ENCODE measurements at places on chromosomes 16 and 17.

- DNase-seq, result no peak
Observed at GRCh38 chr16:79297296-79297695, 303.2 kb downstream of the MAF start.

DNA sequence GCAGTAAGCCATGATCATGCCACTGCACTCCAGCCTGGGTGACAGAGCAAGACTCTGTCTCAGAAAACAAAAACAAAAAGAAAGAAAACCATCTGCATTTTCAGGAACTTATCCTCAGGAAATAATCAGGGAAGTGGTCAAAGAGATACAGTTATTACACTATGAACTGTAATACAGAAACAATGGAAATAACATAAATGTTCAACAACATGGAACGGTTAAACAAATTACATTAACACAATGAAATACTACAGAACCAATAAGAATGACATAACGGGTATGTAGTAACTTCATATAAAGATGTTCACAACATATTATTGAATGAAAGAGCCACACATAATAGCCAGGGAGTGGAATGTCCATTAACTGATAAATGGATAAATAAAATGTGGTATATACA lies 6.7 kb downstream of the BBS2 start:
- no peak for DNase-seq

GRCh38 chr17:37744961-37745800 lies at the start of gene HNF1B:
Gene HNF1B (minus strand): TSS chr17:37745059. CDS start chr17:37744884, 175 bp downstream.
- no peak for DNase-seq

DNA sequence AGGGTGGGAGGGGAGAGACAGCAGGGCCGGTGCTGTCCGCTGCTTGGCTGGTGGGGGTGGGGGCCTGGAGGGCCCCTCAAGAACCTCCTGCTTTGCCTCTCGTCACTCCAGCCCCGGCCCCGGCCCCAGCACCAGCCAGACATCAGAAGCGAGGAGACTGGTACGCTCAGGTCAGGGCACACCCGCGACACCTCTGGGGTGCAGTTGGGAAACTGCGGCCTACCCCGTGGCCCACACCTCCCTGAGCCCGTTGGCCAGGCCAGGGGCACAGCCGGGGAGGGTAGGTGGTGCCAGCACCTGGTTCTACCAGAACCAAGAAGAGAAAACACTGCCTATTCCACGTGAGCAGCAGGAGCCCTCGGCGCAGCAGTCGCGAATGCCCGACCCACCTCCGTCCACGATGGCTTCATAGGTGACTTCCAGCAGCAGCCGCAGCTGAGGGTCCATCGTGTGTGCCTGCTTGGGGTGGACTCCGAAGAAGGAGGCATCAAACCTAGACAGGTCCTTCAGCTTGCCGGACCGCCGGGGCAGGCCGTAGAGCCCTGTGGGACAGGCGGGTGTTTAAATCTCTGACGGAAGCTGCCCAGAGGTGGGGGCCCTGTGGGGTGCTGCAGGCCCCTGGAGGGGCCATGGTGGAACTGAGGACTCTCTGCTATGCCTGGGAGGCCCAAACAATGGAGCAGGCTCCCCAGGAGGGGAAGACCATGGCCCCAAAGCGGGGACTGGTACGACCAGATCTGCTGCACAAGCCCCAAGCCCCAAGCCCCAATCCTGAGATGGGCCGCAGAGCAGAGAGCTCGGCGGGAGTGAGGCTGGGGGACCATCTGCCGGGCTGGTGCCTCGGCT lies 2.9 kb downstream of the FASN start:
- DNase-seq, result no peak

GRCh38 chr17:9855036-9855435 lies 29.3 kb downstream of the GLP2R start:
- DNase-seq, result no peak

DNA sequence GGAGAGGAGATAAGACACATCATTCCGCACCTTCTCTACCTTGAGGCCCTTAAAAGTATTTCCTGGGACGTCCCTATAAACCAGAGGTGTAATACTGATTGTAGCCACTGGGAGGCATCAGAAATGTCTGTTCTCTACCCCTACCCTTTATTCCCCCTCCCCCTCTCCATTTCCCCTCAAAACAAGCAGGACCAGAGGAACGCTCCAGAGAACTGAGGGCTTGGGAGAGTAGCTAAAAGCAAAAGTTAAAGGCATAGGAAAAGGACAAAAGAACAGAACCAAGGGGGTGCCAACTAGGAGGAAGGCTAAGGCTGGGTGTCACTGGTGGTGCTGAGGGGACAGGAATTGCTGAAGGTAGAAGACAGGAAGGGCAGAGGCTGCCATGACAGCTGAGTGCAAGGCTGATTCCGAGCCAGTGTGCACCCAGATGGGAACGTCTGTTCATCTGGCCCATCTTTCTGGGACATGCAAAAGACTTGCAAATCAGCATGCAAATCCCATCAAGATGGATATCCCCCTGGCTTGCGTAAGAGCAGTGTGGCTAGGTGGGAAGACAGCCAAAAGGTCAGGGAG lies 6.7 kb downstream of the CAMTA2 start:
- DNase-seq, result no peak

GRCh38 chr17:57638284-57638683 lies 106.8 kb downstream of the CCDC182 start:
- DNase-seq, result no peak

- no peak for DNase-seq
Observed at GRCh38 chr16:29779474-29779873, 1.4 kb downstream of the ZG16 start.

GRCh38 chr16:70160821-70161220 lies 12.8 kb upstream of the CLEC18C start:
- no peak for DNase-seq

- DNase-seq, result peak; percentile 47
Observed at GRCh38 chr17:20852239-20852989, 190.4 kb downstream of the USP22 start.

DNA sequence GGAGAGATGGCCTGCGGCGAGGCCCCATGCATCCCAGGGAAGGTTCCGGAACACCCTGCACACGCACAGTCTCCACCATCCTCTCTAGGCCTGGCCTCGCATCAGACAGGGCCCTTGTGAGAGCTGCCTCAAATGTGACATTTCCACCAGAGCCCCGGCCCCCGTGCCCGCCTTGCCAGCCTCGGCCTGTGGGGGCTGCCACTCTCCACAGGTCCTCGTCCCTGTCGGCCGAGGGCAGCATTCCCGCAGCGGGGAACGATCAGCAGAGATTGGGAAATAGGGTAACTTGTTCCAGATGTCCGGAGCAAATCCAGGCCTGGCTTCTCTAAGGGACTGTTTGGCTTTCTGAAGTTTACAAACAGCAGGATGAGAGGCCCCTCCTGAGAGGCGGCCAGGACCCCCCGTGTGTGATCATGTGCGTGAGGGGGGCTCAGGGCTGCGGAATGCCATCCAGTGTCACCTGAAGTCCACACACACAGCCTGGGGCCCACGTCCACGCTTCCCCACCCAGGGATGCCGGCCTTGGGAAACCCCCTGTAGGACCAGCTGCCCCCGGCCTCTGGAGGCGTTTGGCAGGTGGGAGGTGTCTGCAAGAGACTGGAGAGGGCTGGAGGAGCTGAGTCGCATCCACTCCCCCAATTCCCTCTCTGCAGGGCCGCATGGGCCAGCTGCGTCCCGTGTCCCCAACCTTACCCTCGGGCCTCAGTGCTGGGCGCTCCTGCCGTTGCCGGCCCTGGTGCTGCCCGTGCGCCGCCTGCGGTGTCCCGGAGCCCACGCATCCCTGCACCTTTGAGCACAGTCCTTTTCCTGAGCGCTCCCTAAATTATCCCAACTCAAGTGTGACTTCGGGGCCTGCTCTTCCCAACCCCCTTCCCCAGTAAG lies 70.4 kb downstream of the ZDHHC7 start:
- DNase-seq, result no peak

DNA sequence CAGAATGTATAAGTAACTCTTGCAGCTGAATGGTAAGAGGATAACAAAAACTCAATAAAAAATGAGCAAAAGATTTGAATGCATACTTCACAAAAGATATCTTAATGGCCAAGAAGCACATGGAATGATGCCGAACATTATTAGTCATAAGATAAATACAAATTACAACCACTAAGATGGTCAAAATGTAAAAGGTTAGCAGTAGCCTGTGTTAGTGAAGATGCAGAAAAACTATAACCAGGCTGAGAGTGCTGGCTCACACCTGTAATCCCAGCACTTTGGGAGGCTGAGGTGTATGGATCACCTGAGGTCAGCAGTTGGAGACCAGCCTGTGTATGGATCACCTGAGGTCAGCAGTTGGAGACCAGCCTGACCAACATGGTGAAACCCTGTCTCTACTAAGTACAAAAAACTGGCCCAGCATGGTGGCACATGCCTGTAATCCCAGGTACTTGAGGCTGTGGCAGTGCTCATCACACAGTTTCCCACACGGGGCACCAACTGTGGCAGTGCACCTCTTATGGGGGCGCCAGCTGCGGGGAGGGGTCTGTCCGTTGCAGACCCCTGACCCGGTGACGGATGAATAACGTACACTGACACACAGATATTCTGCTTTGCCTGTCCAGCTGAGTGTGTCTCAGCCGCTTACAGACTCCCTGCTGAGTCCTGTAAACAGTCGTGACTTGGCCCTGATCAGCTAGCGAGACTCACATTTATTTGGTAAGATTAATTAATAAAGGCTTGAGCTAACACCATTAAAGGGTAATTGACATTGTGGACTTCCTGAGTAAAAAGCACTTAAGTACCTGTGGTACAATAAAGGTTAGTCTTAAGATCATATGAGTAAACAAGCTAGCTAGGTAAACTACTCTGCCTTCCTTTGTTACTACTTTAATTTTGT lies 45.7 kb upstream of the FAM20A start:
- no peak for DNase-seq

GRCh38 chr16:82082543-82083244 lies 47.6 kb downstream of the HSD17B2 start:
- no peak for DNase-seq

DNA sequence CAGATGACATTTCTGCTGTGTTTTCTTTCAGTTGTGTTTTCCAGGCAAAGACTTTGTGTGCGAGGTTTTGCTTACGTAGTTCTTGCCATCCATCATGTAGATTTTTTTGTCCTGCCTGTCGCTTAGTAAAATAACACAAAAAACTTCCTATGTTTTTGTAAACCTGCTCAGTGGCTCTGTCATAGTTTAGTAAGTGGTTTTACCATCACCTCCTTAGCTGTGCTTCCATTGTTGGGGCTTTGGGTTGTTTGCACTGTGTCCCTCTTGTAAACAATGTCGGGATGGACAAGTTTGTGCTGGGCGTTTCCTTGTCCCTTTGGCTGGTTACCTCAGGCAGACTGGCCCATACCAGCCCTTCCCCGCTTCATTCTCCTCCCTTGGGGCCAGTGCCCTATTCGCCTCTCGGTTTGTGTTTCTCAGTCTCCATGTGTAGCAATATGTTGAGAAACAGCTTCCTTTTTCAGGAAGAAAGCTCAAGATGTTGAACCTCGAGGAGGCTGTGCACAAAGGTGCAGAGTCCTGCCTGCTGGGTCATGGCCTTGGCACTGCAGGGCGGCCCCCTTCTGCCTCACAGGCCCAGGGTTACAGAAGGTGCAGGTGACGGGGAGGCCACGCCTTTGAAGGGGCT lies 74.6 kb downstream of the KSR1 start:
- no peak for DNase-seq

DNA sequence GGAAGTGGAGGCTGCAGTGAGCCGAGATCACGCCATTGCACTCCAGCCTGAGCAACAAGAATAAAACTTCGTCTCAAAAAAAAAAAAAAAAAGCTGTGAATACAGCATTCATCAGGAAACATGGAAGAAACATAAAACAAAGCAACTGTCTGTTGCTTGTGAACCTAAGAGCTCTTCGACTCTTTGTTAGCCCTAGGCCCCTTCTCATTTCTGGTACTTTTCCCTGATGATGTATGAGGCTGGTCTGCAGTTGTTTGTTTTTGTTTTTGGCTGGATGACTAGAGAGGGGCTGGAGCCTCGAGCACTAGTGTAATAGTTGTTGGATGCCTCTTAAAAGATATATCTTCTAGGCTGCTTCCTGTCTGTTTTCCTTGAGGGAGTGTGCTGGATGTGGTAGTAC lies 113.5 kb downstream of the MAP2K6 start:
- DNase-seq, result no peak

DNA sequence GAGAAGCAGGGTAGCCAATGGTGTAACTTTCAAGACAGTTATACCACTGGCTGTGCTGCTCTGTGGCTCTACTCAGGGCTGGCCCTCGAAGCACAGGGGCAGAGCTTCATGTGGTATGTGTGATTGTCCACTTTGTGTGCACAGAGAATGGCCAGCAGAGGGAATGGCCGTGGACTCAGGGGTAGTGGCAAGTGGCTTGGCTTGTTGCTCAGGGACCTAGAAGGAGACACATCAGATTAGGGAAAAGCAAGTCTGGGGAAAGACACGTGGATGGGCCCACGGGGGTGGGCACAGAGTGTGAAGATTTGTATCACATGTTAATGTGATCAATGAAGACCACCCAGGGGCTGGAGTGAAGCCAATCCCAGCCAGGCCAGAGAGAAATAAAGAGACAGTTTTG lies 20.0 kb upstream of the XYLT2 start:
- no peak for DNase-seq

DNA sequence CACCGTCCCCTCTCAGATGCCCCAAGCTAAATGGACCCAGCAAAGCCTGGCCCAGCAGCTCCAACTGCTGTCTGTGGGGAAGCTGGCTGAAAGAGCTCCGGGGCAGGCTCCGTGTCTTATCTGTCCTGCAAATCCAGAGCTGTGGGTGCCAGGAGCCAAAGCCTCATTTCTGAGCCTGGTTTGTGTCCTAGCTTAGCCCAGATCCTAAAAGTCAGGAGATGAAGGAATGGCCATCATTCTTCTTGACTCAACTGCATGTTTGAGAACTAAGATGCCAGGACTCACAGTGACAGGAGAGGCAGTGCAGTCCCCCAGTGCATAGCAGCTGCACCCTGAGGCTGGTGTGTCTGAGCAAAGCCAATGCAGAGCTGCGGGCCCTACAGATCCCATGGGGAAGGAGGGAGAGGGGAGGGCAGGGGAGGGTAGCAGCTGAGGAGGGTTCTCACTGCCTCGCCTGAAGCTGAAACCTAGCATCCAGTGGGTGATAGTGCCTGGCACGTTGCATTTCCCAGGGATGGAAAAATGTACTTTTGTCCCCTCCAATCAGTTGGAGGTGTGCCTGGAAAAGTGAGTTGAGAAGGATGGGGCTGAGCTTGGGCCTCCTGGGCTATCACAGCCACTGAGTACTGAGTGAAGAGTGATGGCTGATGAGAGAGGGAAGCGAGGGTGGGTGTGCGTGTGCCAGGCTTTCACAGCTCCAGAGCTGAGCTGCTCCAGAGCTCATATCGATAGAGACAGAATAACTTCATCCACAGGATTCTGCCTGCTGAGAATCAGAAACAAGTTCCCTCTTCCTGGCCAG lies 24.5 kb upstream of the CD300E start:
- no peak for DNase-seq

- no peak for DNase-seq
Observed at GRCh38 chr17:33169580-33170285, 123.4 kb downstream of the ASIC2 start.

GRCh38 chr17:57811638-57812280 lies 38.1 kb downstream of the MRPS23 start:
- no peak for DNase-seq

GRCh38 chr17:17811381-17812210 lies 25.2 kb downstream of the SREBF1 start:
- no peak for DNase-seq

DNA sequence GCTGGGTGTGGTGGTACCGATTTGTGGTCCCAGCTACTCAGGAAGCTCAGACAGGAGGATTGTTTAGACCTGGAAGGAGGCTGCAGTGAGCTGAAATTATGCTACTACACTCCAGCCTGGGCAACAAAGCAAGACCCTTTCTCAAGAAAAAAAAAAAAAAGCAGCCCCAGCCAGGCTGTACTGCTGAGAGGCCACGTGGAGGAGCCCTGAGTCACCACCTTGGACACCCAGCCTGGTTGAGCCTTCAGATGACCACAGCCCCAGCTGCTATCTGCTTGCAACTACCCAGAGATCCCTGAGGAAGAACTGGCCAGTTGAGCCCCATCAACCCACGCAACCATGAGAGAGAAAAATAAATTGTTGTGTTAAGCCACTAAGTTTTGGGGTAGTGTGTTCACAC lies 23.6 kb upstream of the GPRC5C start:
- DNase-seq, result no peak

All from cerebellar nuclear complex (tissue), 1 donor.